Stromal cell of bone marrow (primary cell): ENCODE measurements at places on chromosomes 12 and 14.
A peak's percentile ranks its signal among the peaks of the same experiment; 100 is the strongest.

GRCh38 chr12:88716240-88716639 lies 136.0 kb upstream of the KITLG start:
- DNase-seq: no peak

DNA sequence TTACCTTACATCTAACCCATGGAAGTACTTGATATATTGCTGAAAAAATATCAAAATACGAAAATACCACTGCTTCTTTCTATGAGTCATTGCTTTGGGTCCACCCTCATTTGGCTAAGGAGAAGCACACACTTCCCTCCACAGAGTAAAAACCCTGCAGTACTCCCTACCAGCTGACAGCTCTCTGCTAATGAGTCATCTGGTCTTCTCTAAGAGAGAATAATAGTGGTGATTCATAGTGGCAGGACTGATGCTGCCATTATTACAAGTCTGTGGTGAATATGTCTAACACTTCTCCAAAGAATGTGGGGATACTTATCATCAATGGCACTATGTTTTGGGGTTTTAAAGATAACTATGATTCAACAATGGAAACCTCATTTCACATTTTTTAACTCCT lies 90.7 kb downstream of the PPFIA2 start:
- DNase-seq: peak; percentile 95

GRCh38 chr12:51391283-51392123 lies at the start of gene GALNT6:
Gene GALNT6 (minus strand): TSS chr12:51391406. CDS start chr12:51379781, 11,625 bp downstream.
- no peak for DNase-seq

DNA sequence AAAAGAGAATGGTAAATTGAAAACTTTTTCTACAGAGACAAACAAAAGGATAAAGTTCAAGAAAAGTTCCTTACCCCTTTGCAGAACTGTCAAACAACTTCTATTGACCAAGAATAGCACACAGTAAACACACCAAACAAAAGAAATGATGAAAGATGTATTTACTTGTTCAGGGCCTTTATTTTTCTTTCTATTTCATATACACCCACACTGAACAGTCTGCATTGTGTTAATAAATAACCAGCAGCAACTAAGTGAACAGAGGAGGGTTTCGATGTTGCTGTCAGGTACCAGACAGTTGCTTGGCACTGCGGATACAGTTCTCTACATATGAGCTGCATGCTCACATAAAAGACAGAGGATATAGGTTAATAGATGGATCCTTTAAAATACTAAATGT lies 122.1 kb downstream of the SOX5 start:
- DNase-seq: no peak

DNA sequence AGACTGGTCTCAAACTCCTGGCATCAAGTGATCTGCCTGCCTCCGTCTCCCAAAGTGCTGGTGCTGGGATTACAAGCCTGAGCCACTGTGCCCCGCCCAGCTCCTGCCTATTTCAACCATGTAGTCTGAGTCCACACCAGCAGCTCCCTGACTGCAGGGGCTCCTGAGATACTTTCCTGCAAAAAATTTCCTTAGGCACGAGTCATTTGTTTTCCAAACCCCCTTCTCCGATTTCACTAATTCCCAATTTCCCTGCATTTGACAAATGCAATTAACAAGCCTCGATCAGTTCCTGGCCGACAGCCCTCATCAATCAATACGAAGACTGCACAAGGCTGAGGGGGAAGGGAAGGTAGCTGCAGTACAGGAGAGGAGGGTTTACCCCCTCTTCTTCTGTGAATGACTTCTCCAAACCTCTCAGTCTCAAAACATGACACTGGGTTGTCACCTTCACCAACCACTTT lies 10.1 kb downstream of the PSMB5 start:
- no peak for DNase-seq

DNA sequence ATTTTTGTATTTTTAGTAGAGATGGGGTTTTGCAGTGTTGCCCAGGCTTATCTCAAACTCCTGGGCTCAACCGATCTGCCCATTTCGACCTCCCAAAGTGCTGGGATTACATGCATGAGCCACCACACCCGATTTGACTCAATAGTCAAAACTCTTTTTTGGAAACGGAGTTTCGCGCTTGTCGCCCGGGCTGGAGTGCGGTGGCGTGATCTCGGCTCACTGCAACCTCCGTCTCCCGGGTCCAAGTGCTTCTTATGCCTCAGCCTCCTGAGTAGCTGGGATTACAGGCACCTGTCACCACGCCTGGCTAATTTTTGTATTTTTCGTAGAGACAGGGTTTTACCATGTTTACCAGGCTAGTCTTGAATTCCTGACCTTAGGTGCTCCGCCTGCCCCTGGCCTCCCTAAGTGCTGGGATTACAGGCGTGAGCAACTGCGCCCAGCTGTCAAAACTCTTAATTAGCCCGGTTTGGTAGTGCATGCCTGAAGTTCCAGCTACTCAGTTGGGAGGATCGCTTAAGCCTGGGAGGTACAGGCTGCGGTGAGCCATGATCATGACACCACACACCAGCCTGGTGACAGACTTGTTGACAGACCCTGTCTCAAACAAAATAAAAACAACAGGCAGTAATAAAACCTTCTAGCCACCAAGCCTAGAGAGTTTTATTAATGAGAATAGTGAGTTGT lies 12.4 kb downstream of the MED21 start:
- no peak for DNase-seq

GRCh38 chr14:89498878-89499277 lies 81.8 kb upstream of the FOXN3 start:
- DNase-seq: no peak

DNA sequence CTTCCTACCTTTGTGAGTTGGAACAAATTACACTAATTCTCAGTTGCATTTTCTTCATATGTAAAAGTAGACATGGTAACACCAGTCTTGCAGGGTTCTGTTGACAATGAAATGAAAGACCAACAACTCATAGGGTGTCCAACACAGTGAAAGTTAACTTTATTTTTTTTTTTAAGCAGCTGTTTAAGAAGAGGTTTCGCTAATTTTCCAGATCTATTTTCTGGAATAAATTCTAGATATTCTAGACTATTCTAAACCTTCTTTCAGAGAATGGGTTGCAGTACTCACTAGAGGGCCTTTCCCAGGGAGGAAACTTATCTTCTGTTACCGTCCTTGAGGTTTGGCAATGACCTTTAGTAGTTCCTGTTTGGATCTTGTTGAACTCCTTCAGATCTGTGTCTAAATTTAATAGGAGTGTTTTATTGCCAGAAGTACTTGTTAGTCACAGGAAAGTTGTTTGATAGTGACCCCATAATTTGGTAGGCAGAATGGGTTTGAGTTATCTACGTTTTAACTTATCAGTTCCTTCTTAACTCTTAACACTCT lies 2.8 kb upstream of the ART4 start:
- no peak for DNase-seq

DNA sequence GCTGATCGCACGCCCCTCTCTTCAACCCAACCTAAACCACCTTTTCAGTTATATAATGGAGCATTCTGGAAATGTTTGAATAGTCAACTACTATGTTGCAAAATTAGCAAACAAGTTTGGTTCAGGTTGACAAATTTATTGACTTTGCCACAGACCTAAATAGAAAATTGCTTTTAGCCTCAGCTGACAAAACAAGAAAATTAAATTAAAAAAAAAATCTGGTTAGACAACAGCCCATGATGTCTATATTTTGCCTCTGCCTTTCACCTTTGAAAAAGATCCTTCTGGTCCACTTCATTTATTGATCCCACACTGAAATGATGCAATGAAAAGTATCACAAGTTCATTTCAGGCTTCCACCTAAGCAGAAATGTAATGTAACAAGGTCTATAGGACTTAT lies 17.5 kb downstream of the SLC38A4 start:
- DNase-seq: no peak

GRCh38 chr12:74394647-74395046 lies 143.0 kb upstream of the ATXN7L3B start:
- no peak for DNase-seq

DNA sequence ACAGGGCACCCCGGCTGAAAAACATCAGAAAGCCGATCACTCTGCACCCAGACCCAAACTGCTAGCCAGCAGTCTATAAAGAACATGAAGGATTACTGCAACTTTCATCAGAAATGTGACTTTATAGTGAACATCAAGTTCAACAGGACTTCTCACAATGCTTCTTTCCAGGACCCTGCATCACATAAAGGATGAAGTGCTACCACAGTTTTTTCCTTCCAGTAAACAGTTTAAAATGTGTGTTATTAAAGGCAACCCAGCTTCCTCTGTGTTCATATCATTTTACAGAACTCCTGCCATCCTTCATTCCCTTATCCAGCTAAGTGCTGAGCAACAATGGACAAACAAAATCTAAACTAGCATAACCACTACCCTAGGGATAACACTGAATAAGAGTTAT lies 280.3 kb upstream of the DIO2 start:
- DNase-seq: no peak

GRCh38 chr14:71287567-71287966 lies 380.3 kb downstream of the PCNX1 start:
- DNase-seq: no peak

DNA sequence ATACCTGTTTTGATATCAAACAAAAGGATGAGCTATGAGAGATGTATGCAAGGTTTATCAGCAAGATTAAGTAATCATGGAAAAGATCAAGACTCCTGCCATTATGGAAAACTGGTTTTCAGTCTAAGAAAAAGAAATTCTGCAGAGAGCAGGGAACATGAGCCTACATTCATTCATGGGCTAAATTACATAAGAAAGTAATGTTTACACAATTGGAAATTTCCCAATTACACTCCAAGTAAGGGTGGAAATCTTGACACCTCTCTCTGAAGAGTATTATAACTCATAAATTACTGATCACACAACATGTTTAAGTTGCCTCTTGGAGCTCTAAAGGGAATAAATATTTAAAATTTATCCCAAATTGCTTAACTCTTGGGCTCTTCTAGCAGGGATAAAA lies 206.2 kb downstream of the SLC6A15 start:
- DNase-seq: no peak

DNA sequence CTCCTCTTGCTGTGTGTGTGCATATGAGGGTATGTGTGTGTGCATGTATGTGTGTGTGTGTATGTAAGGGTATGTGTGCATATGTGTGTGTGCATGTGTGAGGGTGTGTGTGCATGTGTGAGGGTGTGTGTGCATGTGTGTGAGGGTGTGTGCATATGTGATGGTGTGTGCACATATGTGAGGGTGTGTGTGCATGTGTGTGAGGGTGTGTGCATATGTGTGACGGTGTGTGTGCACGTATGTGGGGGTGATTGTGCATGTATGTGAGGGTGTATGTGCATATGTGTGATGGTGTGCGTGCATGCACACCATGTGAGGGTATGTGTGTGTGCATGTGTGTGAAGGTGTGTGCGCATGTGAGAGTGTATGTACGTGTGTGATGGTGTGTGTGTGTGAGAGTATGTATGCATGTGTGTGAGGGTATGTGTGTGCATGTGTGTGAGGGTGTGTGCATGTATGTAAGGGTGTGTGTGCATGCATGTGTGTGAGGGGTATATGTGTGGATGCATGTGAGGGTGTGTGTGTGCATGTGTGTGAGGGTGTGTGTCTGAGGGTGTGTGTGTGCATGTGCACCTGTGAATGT lies 15.4 kb downstream of the DAO start:
- no peak for DNase-seq

DNA sequence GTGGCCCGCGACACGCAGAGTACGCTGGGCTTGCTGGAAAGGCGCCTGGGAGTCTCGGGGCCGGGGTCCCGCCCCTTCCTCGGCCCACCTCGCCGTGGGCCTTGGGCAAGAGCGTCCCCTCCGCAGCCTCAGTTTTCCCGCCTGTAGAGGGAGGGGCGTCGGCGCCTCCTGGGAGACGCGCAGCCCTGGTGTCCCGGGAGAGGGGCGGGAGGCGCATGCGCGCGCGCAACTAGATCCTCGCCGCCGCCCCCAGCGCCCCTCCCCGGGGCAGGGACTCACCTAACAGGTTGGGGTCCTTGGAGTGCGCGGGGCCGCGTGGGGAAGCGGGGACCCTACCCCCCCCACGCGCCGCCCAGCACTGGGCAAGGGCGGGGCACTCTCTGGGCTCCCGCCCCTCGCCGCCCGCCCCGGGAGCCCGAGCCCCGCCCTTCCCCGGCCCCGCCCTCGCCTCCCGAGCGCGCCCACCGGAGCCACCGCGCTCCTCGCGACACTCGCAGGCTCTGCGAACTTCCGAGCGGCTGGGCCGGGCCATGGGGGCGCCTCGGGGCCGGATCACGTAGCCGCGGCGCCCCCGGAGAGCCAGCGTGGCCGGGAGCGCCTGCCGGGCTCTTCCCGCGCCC lies at the start of gene KIF26A:
Gene KIF26A (plus strand): TSS at position 490 of the 620 bp plus-strand sequence. CDS start 136 bp downstream, outside the sequence.
- no peak for DNase-seq

- DNase-seq: no peak
These were observed 29.3 kb upstream of the DAAM1 start for GRCh38 chr14:59159169-59159568.

DNA sequence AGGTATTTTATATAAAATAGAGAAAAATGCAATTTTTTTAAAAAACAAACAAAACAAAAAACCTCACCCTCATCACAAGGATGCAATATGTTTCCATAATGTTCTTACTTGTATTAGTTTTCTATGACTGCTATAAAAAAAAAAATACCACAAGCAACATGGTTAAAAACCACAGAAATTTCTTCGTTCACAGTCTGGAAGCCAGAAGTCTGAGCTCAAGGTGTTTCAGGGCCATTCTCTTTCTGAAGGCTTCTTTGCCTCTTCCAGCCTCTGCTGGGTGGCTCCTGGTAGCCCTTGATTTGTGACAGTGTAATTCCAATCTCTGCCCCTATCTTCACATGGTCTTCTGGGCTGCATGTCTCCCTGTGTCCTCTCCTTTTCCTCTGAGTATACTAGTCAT lies 21.5 kb upstream of the SSTR1 start:
- DNase-seq: no peak

DNA sequence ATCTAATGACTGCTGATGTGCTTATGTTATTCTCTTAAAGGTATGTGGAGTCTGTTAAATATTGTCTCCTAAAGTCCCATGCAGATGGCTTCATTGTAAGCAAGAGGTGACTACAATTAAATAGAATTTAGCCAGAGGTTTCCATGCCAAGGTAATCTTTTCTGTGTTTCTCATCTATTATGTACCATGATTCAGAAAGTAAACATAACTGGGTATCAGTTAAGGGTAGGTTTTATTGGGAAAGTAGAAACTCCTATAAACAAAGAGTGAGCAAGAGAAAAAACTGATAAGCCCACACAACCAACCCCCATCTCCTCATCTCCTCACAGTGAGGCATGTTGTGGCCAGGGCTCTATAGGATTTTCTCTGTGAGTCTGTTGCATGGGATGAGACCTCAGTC lies 611.7 kb downstream of the SNAPC1 start:
- no peak for DNase-seq

- peak; percentile 8 for DNase-seq
These were observed 512.4 kb upstream of the TMPO start for GRCh38 chr12:98002887-98003493.

- DNase-seq: no peak
These were observed 119.5 kb downstream of the PIWIL1 start for GRCh38 chr12:130457215-130457614.

- no peak for DNase-seq
These were observed 65.9 kb upstream of the WSCD2 start for GRCh38 chr12:108063192-108063591.

- DNase-seq: no peak
These were observed 21.1 kb upstream of the FSCB start for GRCh38 chr14:44528180-44528579.

- DNase-seq: no peak
These were observed 51.0 kb upstream of the MYL2 start for GRCh38 chr12:110971189-110971920.

- DNase-seq: no peak
These were observed 118.6 kb upstream of the SSTR1 start for GRCh38 chr14:38089123-38089522.
